ENCODE measurements at places on chromosomes 1 and 21.

- DNase-seq = peak; percentile 85
These were observed 10.4 kb upstream of the TMEM240 start for GRCh38 chr1:1550591-1551432.

DNA sequence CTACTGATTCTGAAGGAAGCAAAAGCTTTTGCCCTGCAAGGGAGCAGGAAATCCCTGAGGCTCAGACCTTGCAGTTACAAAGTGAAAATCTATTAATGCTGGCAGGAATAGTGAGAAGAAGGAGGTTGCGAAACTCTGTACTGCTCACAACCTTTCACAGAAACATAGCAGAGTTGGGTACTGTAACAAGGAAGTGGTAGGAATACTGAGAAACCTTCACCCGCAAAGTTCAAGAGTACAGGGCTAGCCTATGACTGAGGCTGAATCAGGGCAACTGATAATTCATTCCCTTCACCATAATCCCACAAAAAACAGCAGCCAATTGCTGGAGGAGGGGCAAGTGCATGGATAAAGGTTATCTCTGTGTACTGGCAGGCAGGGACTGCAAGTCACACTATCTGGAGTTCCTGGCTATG is 23.9 kb upstream of the KCTD3 start:
- DNase-seq = peak; percentile 75

DNA sequence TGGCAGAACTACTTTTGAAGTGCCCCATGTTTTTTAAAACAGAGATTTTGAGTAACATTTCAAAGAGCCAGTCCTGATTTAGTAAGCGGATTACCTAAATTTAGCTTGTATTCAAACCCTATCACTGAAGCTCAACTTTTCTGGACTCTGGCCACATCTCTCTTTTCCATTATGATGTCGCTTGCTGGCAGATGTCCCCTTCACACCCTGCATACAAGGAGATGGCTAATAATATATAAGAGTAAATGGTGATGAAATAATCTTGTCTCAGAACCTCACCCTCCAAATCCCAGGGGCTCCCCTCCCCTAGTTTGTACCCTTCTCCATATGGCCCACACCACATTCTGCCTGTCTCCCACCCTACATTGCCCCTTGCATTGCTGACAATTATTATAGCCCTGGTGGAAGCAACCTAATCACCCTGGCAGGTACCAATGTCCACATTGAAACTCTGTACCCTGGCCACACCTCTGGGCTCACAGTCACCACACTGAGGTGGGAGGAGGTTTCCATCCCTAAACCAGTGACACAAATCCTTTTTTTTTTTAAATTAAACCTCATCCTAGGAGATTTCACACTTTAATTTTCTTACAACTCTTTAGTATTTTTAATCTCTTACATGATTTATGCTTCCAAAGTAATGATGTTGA is 106.0 kb upstream of the SYT6 start:
- DNase-seq = no peak

- DNase-seq = peak; percentile 27
These were observed 998.0 kb upstream of the B3GALT2 start for GRCh38 chr1:194184425-194184824.

DNA sequence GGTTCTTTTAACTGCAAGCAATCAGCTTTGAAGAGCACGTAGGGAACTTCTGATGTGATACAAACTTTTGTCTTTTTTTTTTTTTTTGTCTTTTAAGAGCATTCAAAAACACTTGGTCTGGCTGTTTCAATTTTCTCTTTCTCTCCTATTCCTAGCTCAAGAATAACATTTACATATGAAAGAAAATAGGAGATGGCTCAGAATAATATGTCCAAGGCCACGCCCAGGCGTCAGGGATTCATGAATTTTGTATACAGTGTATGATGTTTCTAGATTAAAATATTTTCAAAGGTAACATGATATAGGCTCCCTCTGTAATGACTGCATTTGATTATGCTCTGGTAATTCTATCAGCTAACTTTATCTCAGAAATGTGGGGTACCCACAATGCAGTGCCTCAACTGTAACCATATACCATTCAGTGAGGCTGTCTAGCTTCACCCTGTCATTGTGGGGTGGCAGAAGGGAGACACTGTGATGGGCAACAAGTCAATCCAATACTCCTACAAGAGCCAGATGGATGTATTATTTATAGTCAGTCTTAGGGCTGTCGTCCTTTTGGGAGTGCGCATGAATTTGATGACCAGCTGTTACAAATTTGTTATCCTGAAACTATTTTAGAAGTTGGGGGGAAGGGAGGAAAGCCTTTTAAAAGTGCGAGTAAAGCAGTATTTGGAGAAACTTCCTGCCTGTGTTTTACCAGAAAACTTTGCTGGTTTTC is 1.5 kb upstream of the AKNAD1 start:
- DNase-seq = no peak

GRCh38 chr1:248739572-248740205 is 15.9 kb downstream of the LYPD8 start:
- no peak for DNase-seq

DNA sequence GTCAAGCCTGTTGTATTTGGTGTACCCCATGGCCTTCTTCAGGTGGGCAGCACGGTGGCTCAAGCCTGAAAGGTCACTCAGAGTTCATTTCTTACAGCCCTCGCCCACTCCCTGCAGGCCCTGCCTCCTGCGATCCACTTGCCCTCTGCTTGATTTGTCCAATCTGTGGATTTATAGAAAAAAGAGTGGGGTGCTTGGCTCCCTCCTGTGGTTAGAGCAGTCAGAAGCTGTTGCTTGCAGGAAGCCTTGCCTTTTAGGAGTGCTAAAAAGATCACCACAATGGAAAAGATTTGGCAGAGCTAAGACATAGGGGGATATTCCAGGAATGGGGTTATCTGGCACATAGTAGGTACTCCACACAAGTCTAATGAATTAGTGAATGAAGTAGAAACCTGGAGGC is 108.0 kb upstream of the TRABD2B start:
- DNase-seq = peak; percentile 75

- peak; percentile 48 for DNase-seq
These were observed 1.1 kb upstream of the GUCA2A start for GRCh38 chr1:42165511-42166210.

Measured in choroid plexus epithelial cell (primary cell).